ENCODE measurements at places on chromosomes 4 and X.

- DNase-seq: no peak
These were observed 283.7 kb downstream of the PACRGL start for GRCh38 chr4:20983763-20984575.

DNA sequence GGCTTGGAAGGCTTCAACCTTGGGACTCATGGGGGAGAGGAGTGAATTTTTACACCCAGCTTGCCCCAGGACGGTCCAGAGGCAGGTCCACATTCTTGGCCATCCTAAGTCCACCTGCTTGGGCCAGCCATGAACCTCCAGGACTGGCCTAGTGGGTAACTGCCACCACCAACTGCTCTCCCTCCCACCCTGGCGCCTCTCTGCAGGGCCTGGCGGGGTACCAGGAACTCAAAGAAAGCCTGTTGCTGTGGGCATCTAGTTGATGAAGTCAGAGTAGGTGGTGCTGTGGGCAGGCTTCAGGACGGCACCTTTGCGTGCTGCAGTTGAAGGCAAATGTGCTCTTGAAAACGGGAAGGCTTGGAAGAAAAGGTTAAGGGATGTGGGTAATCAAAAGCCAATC, 12.0 kb downstream of the BCOR start:
- no peak for DNase-seq

DNA sequence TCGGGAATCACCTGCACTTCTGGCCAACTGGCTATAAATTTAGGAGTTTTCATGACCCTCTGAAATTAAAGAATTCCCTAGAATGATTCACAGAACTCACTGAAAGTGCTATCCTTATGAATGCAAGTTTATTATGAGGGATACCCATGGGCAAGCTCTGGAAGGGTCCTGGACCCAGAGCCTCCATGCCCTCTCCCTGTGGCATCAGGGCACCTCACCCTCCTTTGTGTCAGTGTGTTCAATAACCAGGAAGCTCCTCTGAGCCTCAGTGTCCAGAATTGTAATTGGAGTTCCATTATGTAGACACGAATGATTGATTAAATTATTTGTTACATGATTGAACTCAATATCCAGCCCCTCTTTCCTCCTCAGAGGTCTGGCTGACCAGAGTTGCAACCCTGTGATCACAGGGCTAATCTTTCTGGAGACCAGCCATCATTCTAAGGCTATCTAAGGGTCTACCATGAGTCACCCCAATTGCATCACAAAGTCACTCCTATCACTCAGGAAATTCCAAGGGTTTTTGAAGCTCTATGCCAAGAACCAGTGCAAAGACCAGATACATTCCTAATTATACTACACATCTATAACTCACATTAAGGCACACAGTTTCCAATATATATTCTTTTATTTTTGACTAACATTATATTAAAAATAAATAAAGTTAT, 8.9 kb downstream of the ANXA3 start:
- DNase-seq: no peak

GRCh38 chr4:11152684-11153083, 276.0 kb downstream of the HS3ST1 start:
- DNase-seq: no peak

DNA sequence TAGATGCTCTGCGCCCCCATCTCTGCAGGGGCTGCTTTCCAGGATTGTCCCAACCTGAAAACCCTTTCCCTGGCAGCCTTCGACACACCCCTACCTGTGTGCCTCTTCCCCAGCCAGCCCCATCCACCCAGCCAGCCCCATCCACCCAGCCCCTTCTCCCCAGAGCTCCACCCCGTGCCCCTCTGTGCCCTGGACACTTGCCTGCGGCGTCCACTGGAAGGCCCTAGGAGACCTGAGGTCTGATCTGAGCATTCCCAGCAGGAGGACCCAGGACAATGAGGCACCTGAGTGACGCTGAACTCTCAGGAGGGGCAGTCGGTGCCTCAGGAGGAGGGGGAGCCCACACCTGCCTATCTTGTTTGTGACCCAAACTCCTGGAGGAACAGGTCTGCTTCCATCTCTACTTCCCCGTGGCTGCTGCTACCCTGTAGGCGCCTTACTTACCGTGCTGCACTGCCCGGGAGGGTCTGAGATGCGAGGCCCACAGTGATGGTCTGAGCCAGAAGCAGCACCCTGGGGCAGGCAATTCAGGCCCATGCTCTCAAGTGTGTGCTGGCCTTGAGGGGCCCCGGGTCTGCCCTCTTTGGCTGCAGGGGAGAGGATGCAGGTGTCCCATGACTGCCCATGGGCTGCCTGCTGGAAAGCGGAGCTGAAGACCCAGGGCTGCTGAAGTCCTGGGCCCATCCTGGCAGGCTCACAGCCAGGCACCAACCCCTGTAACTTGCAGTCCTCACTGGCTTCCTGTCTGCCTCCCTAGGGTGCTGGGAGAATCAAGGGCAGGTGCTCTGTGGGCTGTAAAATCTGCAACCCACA, 4.9 kb downstream of the LRPAP1 start:
- DNase-seq: no peak

GRCh38 chr4:25180524-25181131, 20.4 kb upstream of the SEPSECS start:
- DNase-seq: no peak

GRCh38 chrX:110477593-110478228, 119.1 kb downstream of the RTL9 start:
- DNase-seq: no peak

DNA sequence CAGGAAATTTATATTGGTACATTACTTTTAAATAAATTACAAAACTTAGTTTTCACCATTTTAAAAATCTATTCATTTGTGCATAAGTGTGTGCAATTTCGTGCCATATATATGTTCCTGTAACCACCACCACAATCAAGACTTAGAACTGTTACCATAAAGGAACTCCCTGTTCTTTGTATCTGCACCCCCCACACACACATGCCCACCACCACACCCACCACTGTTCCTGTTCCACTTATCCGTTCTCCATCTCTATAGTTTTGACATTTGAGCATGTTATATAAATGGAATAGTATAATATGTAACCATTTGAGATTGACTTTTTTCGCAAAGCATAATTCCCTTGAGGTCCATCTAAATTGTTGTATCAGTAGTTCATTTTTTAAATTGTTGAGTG, 73.7 kb downstream of the TAF1 start:
- DNase-seq: no peak

DNA sequence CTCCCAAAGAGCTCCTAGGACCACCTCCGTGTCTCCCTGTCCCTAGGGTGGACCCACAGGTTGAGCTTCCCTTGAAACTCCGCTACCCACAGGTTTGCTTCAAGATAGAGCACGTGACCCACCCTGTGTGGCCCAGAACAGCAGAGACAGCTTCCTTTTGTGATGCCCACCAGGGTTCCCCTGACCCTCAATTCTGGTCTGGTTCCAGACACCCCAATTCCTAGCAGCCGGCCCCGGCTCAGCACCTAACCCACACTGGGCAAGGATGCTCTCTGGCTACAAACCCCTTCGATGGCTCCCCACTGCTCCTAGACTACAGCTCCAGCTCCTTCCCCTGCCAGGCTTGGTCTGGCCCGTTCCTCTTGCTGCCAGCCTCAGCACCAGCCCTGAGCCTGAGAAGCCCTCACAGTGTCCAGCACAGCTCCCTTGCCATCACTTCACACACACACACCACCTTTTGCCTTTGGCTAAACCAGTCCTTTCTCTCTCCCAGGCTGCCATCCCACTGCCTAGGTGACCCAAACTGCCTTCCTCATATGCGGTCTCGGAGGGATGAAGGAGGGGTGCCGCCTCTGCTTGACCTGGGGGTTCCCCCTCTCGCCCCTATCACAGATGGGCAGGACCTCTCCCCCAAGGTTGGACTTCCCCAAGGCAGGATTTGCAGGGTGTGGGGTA, 6.2 kb downstream of the PNCK start:
- no peak for DNase-seq

DNA sequence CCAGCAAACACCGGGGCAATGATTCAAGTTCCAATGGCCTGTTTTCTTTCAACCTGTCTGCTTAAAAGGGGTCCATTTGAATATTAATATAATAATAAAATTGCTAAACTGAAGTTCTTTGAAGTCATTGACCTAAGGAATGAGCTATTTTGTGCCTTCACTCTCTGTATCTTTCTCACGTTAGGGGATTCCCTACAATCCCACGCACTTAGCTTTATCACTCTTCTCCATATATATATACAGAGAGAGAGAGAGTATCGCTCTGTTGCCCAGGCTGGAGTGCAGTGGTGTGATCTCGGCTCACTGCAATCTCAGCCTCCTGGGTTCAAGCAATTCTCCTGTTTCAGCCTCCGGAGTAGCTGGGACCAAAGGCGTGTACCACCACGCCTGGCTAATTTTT, 83.9 kb upstream of the NWD2 start:
- no peak for DNase-seq

DNA sequence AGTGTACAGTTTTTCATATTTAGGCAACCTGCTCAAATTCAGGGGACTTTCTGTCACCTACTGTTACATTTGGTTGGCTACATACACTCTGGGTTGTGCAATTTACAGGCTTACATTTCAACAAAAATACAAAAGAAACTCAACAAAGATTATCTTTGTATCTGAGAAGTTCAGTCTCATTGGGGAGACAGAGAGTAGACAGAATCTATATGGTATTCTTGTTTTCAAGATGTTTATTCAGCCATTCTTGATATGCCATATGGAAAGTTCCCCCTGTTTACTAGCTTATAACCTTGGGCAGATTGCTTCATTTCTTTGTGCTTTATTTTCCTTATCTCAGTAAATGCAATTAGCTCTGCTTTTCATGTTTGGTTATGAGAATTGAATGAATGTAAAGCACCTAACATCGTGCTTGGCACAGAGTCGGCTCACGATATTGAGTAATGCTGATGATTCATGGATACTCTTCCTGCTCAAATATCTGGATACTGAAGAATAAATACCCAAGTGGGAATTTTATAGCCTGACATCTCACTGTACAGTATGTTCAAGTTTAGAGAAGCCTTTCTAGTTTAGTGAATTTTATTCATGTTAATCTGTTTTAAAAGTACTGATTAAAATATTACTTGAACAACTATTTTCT, 96.5 kb upstream of the PACRGL start:
- DNase-seq: no peak

DNA sequence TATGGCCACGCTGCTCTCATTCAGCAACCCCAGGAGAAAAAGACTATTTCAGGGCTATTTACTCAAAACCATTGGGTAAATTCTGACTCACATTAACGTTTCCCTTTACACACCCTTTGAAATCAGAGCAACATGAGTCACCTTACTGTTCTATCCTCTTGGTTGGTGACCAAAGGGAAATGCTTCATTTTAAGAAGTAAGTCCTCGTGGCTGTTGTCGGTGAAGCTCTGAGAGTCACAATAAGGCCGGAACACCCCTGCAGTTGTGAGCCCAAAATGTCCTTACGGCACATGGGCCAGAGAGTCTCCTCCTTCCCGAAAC, 56.3 kb upstream of the SPRY1 start:
- no peak for DNase-seq

- no peak for DNase-seq
These were observed 2.1 kb upstream of the GC start for GRCh38 chr4:71785959-71786358.

- no peak for DNase-seq
These were observed 2.0 kb downstream of the ATP6AP2 start for GRCh38 chrX:40582811-40583210.

GRCh38 chr4:10504570-10505179, 47.4 kb upstream of the ZNF518B start:
- no peak for DNase-seq

GRCh38 chr4:6308899-6309643, 39.4 kb downstream of the WFS1 start:
- no peak for DNase-seq

- DNase-seq: no peak
These were observed 64.3 kb downstream of the METTL14 start for GRCh38 chr4:118749347-118749988.

DNA sequence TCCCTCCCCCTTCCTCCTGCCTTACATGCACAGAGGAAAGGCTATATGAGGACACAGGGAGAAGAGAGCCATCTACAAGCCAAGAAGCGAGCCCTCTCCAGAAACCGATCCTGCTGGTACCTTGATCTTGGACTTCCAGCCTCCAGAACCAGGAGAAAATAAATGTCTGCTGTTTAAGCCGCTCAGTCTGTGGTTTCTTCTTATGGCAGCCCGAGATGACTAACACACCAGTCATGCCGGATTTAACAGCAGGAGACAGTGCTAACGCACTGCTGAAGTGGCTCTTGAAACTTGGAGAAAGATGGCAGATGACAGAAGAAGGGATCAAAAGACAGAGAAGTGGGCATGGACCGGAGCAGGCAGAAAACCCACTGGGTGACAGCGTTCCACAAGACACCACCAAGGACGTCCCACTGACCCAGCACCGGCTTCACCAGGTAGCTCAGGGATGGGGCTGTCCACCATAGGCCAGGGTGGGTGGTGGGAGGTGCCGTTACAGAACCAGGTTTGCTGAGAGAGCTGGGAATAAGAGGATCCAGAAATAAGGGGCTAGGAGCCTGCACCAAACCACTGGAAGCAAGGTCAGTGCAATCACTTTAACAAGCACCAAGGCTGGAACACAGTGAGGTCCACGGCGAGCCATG, 6.2 kb upstream of the MAN2B2 start:
- no peak for DNase-seq

DNA sequence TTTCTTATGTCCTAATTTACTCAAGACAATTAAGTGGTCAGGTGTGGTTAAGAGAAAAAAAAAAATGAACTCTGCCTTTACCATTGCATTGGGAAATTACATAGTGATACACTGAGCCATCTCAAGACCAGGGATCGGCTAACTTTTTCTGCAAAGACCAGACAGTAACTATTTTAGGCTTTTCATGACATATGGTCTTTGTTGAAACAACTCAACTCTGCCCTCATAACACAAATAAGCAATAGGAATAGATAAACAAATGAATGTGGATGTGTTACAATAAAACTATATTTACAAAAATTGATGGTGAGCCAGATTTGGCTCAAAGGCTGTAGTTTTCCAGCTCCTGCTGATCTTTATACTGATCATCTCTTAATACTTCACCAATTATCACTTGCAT, 632.6 kb upstream of the INTU start:
- no peak for DNase-seq

- DNase-seq: no peak
These were observed 87.9 kb upstream of the NR3C2 start for GRCh38 chr4:148530114-148530513.

DNA sequence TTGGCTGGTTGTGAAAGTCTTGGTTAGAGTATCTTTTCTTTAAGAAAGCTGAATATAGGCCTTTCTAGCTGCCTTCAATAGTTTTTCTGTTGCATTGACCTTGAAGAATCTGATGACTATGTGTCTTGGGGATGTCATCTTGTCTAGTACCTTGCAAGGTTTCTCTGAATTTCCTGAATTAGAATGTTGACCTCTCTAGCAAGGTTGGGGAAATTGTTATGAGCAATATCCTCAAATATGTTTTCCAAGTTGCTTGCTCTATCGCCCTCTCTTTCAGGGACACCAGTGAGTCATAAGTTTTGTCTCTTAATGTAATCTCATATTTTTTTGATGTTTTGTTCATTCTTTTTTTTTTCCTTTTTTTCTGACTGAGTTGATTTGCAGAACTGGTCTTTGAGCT, 194.7 kb downstream of the RAB28 start:
- DNase-seq: no peak
